ENCODE measurements at places on chromosomes 7 and 10. TPM values are rescaled to one million over a fixed set of nuclear protein-coding genes. Genes with fewer than 3 reads are reported as not detected.

Gene CHAT
- total RNA-seq, result not detected

Gene SP8
- total RNA-seq, result not detected

Gene ANKRD30A
- total RNA-seq, result 0.39 TPM

Gene SFXN4
- 45.8 TPM for total RNA-seq

Gene INA
- total RNA-seq, result 20.0 TPM

Gene STOX1
- total RNA-seq, result 0.45 TPM

Gene LRGUK
- 0.35 TPM for total RNA-seq

Gene DNAH11
- 0.20 TPM for total RNA-seq

Gene MRLN
- not detected for total RNA-seq

Gene ST8SIA6
- total RNA-seq, result not detected

Gene ZEB1
- 6.2 TPM for total RNA-seq

Gene TAS2R41
- total RNA-seq, result not detected

Gene TAS2R5
- 0.41 TPM for total RNA-seq

Gene TMEM273
- not detected for total RNA-seq

Gene GCK
- total RNA-seq, result not detected

Gene TFEC
- not detected for total RNA-seq

Gene SLC39A12
- total RNA-seq, result not detected

Gene SFTPA1
- not detected for total RNA-seq

Gene ACBD7
- total RNA-seq, result 1.2 TPM

Gene RAMP3
- not detected for total RNA-seq

Gene ZNF467
- total RNA-seq, result 1.1 TPM

Gene STEAP1B
- total RNA-seq, result 0.20 TPM

Data from A549 treated with Mapracorat at 1 μM for 4 hours (cell line).